NCI-H2081 (cell line): ENCODE measurements at places on chromosomes 3 and 15.
A peak's percentile ranks its signal among the peaks of the same experiment; 100 is the strongest.

GRCh38 chr3:157201648-157202278 is 41.8 kb upstream of the CCNL1 start:
- peak; percentile 79 for DNase-seq

- DNase-seq: no peak
These were observed 101.4 kb upstream of the UMPS start for GRCh38 chr3:124628863-124629262.

DNA sequence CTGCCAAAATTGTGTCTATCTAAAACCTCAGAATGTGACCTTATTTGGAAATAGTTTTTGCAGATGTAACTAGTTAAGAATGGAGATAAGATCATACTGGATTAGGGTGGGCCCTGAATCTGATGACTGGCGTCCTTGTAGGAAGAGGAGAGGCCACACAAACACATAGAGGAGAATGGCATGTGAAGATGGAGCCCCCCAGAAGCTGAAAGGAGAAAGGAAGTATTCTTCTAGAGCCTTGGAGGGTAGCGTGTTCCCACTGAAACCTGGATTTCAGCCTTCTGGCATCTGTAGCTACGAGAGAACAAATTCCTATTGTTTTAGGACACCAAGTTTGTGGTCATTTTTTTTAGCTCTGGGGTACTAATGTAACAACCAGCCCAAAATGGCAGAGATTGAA is 423.0 kb upstream of the TPM1 start:
- DNase-seq: no peak

DNA sequence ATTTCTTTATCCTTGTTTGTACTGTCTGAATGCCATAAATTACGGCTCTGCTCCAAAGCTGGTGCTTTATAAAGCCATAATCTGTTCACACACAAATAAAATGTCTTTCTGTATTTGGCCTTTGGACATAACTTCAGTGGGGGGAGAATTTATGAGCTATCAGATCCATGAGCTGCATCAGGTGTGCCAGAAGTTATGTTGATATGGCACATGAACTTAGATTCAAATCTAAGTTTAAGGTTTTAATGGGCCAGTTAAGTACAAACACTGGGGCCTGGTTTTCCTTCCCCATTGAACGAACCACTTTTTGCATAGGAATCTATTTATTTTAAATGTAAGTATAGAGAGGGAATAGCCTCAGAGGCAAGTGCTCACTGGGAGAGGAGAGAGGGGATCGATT is 239.9 kb downstream of the NFKBIZ start:
- DNase-seq: no peak

- DNase-seq: no peak
These were observed 33.9 kb upstream of the MEX3B start for GRCh38 chr15:82079736-82080135.

GRCh38 chr3:59877263-59878037 is 827.6 kb upstream of the CFAP20DC start:
- no peak for DNase-seq

GRCh38 chr3:112688085-112688769 is 47.3 kb upstream of the CCDC80 start:
- no peak for DNase-seq

DNA sequence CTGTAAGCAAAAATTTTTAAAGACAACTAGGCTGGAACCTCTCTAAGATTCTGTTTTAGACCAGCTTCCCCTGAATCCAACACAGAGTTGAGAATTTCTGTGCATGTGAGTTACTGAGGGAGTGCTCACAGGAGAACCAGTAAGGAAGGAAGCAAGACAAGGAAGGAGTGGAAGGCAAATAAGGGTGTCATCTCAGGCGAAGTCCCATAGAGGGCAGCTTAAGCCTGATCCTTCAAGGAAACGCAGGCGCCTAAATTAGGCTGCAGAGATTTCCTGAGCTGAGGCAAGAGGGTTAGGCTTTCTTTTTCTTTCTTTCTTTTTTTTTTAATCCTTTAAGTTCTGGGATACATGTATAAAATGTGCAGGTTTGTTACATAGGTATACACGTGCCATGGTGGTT is 36.2 kb upstream of the COL6A6 start:
- DNase-seq: no peak

DNA sequence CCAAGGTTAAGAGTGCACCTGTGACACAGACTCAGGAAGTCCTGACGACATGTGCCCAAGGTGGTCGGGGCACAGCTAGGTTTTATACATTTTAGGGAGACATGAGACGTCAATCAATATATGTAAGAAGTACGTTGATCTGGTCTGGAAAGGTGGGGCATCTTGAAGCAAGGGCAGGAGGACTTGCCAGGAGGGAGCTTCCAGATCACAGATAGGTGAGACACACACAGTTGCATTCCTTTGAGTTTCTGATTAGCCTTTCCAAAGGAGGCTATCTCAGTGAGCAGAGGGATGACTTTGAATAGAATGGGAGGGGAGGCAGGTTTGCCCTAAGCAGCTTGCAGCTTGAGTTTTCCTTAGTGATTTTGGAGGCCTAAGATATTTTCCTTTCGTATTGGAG is 257.4 kb downstream of the CGGBP1 start:
- DNase-seq: no peak

GRCh38 chr3:169475978-169476698 is 187.4 kb downstream of the MECOM start:
- DNase-seq: no peak

- no peak for DNase-seq
These were observed 51.9 kb upstream of the SNRPA1 start for GRCh38 chr15:101346928-101347327.

DNA sequence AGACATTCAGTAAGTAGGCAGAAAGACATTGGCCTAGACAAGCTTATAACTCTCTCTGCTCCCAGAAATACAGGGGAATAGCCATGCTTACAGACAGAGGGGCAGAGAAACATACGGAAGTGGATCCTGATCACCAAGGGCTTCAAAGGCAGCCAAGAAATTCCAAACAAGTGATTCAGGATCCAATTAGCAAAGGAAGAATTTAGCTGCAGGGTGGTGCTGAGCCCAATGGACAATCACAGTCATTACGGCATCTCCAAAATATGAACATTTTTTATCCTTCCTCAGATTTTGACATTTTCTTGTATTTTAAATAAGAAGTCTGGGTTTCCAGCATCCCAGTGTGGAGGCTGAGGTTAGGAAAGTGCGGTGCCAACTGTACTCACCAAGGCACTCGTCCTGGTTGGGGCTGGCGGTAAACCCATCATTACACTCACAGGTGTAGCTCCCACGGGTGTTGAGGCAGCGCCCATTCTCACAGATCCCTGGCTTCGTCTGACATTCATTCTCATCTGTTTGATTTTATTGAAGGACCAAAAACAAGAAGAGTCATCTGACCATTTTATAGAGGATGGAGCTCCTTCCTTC is 96.8 kb downstream of the DUT start:
- no peak for DNase-seq

DNA sequence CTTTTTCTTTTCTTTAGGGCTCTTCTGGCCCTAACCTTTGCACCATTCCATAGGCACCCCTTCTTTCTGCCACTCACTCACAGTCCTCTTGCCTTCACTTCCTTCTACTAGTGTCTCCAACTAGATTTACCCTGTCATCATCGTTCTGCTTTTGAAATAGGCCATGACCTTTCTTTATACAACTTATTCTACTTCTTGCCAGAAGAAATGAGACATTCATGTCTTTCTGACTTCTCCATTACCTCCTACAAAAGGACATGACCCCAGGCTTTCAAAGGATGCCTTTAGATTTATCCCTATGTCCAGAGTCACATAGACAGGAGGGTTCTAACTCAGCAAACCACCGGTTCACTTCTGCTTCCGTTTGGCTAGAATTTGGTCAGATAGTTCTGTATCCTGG is 336.4 kb upstream of the LRRFIP2 start:
- no peak for DNase-seq

DNA sequence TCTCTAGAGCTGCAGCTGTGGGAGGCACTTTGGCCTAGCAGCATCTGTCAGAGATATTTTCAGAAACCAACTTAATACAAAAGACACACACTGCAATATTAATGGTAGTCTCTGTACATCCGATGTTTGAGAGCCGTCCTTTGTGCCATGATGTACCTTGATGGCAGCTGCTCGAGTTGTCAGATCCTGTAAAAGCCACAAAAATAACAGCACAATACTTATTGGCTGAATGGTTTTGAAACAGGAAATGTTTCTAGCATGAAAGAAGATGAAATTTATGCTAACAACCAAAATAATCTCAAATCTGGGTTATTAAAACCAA is 445.5 kb upstream of the TBL1XR1 start:
- DNase-seq: no peak

DNA sequence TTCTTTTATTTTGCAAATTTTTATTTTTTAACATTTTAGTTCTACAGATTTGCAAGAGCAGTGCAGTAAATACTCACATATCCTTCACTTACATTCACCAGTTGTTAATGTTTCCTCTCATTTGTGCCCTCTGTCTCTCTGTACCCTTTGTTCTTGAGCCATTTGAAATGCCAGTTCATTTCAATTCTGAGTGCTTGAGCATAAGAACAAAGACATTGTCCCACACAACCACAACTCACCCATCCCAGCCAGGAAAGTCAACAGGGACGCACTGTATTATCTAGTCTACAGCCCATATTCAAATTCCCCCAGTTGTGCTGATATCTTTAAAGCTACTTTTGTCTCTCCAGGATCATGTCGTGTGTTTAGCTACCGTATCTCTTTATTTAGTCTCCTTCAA is 141.4 kb upstream of the SLC6A11 start:
- DNase-seq: no peak

GRCh38 chr3:122677216-122677615 is 3.4 kb upstream of the PARP14 start:
- no peak for DNase-seq

DNA sequence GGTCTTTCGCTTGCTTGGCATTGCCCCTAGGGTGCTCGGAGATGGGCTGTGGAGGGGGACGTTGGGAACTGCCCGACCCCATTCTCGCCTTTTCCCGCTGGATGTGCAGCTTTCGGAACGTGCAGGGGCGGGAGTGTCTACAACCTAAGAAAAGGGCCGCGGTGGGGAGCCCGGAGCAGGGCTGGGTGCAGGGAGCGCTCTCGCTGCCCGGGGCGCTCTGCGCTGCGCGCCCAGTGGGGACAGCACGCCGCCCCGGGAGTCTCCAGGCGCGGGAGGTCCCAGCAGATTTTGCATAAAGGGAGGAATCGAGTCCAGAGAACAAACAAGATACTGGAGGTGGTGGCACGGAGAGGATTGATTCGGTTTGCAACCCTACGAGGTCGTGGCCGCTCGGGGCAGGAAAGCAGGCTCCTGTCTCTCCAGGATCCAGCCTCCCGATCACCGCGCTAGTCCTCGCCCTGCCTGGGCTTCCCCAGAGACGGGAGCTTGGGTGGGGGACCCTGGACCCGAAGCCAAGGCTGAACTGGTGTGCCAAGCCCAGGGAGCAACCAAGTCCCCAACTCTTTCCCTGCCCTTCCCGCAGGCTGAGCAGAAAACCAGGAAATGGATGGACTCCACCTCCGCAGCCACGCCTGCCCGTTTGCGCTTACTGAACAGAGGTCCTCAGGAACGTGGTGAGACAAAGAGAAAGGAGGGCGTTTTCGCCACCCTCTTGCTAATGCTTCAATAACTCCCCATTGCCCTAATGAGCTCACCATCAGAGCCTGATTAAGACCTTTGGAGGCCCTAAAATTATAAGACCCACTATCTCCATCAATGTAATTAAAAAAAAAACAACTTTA is 59.7 kb downstream of the NOX5 start:
- peak; percentile 47 for DNase-seq

DNA sequence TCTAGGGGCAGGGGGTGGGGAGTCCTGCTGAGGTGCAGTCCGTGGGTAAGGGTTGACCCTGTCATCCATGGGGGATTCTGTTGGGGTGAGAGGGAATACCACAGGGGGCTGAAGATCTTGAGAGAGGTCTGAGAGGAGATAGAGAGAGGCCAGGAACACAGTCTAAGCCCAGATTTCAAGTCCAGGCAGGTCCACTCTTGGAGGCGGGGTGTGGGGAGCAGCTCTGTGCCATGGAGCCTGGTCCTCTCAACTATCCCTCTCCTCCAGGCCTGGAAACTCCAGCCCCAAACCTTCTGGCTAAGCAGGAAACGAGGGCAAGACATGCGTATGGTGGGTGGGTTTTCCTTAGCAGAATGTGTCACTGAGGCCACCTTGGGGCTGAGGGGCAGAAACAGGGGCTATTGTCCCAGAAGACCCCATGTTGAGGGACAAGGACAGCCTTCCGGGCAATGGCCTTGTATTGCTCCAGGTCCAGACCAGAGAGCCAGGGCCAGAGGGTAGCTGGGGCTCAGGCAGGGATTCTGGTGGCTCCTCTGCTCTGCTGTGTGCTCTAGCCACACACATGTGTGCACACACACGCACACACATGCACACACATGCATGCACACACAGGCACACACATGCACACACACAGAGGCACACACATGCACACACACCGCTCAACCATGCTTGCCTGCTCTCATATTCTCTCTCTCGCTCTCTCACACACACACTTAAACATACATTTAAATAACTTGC is 48.6 kb upstream of the MAGEF1 start:
- no peak for DNase-seq

GRCh38 chr3:35832140-35832571 is 192.8 kb downstream of the ARPP21 start:
- no peak for DNase-seq

GRCh38 chr15:57607570-57608000 is 15.9 kb downstream of the MYZAP start:
- no peak for DNase-seq

- DNase-seq: no peak
These were observed 77.9 kb downstream of the APBA2 start for GRCh38 chr15:28963711-28964081.

- no peak for DNase-seq
These were observed 6.4 kb downstream of the TMEM207 start for GRCh38 chr3:190443257-190443656.

DNA sequence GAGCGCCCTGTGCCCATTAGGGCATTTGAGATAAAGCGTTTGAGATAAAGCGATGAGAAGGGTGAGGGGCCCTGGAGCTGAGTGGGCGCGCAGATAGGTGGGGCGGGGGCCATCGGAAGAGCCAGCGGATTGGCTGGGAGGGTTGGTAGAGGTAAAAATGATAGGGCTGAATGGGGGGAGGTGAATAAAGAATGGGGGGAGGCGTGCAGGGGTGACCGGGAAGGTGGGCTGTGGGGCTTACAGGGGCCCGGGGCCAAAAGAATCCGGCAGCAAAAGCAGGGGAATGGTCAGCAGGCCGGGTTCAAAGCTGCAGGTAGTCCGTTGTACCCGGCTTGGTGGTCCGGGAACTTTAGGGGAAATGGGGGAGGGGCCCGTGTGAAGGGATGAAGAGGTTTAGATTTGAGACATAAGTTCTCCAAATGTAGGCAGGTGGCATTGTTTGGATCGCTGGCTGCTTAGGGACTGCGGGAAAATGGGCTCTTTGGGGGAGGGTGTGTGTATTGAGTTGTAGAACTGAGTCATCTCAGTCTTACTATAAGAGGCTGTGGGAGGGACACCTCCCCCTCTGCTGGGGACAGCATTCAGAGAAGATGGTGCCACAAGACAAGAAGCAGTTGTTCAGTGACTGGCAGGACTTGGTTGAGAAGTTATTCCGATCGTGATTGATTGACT is 610 bp downstream of the ARID3B start:
- DNase-seq: peak; percentile 5

GRCh38 chr3:48877671-48878070 is 21.0 kb downstream of the SLC25A20 start:
- no peak for DNase-seq

- no peak for DNase-seq
These were observed 20.0 kb upstream of the BLM start for GRCh38 chr15:90697175-90697574.

GRCh38 chr3:107987036-107987939 is 103.5 kb downstream of the CD47 start:
- no peak for DNase-seq
